ENCODE measurements at places on chromosomes 3 and 15.

GRCh38 chr3:37813403-37813802, 48.3 kb upstream of the CTDSPL start:
- no peak for DNase-seq

GRCh38 chr3:72475258-72476138, 372.7 kb downstream of the SHQ1 start:
- no peak for DNase-seq

- DNase-seq, result peak; percentile 42
These were observed 37.9 kb downstream of the RPL39L start for GRCh38 chr3:187101184-187102072.

DNA sequence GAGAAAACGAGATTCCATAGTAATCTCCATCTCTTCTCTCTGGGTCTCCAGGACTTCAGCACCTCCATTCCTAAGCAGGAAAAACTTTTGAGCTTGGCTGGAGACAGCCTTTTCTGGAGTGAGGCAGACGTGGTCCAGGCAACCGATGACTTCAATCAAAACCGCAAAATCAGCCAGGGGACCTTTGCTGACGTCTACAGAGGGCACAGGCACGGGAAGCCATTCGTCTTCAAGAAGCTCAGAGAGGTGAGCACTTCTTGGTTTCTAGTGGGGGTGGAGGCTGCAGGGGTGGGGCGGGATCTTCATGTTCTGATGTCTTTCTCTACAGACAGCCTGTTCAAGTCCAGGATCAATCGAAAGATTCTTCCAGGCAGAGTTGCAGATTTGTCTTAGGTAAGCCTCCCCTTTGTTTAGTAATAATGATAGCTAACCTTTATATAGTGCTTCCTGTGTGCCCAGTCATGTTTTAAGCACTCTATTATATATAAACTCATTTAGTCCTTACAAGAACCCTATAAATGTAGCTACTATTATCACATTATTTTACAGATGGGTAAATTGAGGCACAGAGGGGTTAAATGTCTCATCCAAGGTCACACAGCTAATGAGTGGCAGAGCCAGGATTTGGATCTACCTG, 35.0 kb upstream of the TATDN2 start:
- no peak for DNase-seq

- no peak for DNase-seq
These were observed 246.5 kb downstream of the MYRIP start for GRCh38 chr3:40055956-40056355.

GRCh38 chr15:79193103-79193502, 89.4 kb upstream of the ANKRD34C start:
- DNase-seq, result no peak

- DNase-seq, result no peak
These were observed 76.1 kb upstream of the ACAD9 start for GRCh38 chr3:128803307-128803706.

DNA sequence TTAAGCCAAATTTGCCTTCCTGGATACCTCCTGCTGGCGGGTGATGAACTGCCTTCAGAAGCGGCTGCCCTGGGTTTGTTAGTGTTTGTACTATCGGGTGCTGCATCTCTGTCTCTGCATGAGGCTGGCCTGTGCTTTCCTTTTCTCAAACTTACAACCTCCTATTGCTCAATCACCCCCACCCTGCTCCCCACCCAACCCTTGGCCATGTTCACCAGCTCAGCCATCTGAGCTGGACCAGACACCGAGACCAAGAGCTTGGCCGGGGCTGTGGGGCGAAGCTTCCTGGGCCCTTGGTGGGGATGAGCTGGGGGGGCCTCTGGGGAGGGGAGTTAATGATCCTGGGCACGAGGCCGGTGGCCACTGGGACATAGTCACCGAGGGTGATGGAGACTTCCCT, 16.8 kb upstream of the FBLN2 start:
- no peak for DNase-seq

DNA sequence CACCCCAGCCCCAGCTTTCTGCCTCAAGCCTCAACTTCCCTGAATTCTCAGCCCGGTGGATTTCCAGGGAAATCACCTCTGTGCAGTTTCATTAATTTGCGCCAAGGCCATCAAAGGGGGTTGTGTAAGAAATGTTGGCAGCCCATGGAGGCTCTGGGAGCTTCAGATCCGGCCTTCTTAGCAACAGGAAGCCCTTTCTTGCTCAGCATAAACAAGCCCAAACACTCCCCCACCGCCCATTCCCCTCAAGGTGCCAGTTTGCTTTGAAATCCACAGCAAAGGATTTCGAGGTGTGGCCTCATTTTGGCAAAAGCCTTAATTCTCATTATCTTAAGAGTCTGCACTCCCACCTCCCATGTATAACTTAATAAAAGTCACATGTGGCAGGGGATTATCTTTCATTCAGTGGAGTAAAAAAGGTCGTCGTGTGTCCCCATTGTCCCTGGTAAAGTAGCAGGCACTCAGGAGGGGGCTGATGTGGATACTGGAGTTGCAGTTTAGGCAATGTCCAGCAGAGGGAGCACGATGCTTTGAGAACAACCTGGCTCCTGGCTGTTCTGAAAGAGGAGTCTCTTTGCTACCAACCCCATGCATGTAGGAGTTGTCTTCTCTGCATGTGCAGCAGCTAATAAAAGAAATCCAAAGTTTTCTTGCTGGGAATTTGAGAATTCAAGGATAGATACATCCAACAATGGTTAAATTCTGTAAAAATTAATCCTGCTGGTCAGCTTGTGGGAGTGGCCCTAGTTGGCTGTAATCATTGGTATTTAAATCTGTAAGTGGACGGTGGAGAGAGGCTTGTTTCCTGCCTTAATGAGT, 39.5 kb downstream of the EBLN2 start:
- DNase-seq, result peak; percentile 62

DNA sequence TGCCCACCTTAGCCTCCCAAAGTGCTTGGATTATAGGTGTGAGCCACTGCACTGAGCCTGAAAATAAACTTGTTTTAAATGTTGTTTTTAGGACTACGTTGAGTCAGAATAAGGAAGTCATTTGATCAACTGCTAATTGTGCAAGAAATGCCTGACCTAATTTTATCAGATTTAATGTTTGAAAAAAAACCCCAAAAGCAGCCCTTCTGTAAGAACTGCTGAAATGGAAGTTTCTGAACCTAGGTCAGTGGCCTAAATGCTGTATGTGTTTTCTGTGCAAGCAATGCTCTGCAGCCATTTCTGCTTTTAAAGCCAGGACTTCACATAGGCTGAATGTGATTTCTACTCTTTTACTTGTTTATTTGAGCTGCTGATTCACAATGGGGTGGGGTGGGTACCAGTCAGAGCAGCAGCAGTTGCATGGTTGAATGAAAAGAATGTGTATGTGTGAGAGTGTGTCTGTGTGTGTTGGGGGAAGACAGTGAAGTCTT, 6.6 kb downstream of the GPX1 start:
- DNase-seq, result no peak
